ENCODE measurements at places on chromosomes 5 and 9. TPM values are rescaled to one million over a fixed set of nuclear protein-coding genes. Genes with fewer than 3 reads are reported as not detected.

Gene SUSD1
- total RNA-seq = 8.1 TPM

Gene GHR
- total RNA-seq = 0.20 TPM

DNA sequence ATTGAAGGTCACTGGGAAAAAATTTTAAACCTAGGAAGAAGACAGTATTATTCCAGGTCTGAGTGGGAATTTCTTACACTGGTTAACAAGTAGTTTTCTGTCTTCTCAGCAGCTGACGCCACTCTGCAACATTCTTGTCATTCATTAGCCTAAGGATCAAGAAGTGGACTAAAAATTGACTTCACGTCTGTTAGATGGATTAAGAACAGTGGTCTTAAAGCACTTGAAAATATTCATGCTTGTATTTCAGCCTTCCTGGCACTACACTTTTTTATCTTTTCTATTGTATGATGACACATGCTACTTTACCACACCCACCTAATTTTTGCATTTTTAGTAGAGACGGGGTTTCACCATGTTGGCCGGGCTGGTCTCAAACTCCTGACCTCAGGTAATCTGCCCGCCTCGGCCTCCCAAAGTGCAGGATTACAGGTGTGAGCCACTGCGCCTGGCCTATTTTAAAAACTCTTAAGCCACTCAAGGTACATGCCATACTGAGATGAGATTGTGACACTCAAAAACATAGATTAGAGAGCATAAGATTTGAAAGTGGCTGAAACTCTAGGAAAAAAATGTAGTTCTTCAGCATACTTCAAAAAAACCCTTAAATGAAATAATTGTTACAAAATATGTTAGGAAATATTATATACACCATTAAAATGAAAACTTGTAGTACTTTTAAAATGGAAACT, 8.4 kb downstream of the MATR3 start:
- H3K36me3 ChIP-seq = peaks cover 17% of the 10 kb centered on the region
- no peak overlapping the region for H3K4me3 ChIP-seq
- no peaks in the 10 kb centered on the region for H3K27me3 ChIP-seq
- no peak overlapping the region for H3K27ac ChIP-seq
- DNase-seq = no peak

GRCh38 chr5:130715541-130715940, 449.5 kb downstream of the HINT1 start:
- no peak for DNase-seq
- no peaks in the 10 kb centered on the region for H3K4me1 ChIP-seq
- no peak overlapping the region for H3K27ac ChIP-seq
- H3K27me3 ChIP-seq = no peaks in the 10 kb centered on the region

DNA sequence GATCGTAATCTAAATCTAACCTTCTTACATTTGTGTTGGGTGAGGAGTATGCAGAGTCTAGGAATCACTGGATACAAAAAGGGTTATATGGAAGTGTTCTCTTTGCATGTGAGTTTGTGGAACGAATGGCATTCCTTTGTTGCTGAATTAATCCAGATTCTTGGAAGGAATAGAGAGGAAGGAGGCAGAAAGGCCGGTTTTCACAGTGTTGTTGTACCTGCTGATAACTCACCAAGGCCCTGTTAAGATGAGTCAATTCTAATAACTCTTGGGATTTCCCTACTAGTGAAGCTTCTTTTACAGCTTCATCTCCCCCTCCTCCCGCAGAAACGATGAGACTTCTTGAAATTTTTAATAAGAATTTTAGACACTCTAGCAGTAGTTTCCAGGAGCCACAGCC, 84.0 kb downstream of the ZSWIM6 start:
- no peak overlapping the region for H3K4me3 ChIP-seq
- peaks cover 8% of the 10 kb centered on the region for H3K4me1 ChIP-seq
- no peaks in the 10 kb centered on the region for H3K27me3 ChIP-seq
- peaks cover under 1% of the 10 kb centered on the region for H3K36me3 ChIP-seq
- no peak overlapping the region for H3K27ac ChIP-seq

GRCh38 chr9:33138768-33139167, 28.4 kb downstream of the B4GALT1 start:
- no peak overlapping the region for H3K27ac ChIP-seq
- DNase-seq = no peak
- H3K4me3 ChIP-seq = no peak overlapping the region
- no peaks in the 10 kb centered on the region for H3K36me3 ChIP-seq
- no peaks in the 10 kb centered on the region for H3K4me1 ChIP-seq

DNA sequence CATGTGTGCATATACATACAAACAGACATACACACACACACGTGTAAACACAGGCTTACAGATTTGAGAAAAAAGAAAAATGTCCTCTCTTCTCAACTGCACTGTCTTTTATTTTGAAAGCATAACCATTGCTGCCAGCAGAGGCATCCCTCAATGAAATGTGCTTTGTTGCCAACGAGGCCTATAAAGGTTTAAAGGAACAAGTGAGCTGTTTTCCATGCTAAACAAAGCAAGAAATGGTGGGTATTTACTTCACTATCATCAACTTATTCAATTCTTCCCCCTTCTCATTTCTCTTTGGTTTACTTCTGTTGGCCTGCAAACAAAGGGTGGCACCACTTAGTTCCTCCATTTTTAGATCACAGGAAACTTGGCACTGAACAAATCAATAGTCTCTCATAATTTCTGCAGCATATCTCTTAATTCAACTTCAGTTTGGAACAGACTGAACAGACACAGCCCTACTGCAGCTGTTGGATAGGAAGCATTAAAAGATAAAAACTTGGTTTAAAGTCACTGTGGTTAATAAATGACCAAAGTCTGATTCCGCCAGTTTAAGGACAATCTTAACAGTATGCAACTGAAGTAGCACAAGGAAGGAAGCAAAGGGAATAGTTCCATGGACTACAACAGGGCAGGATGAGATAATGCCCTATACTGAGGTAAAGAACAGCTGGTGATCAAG, 21.7 kb downstream of the TTC33 start:
- no peak overlapping the region for H3K4me3 ChIP-seq
- H3K27me3 ChIP-seq = no peaks in the 10 kb centered on the region
- DNase-seq = no peak
- H3K4me1 ChIP-seq = no peaks in the 10 kb centered on the region
- H3K36me3 ChIP-seq = no peaks in the 10 kb centered on the region

- no peaks in the 10 kb centered on the region for H3K4me1 ChIP-seq
- H3K27me3 ChIP-seq = no peaks in the 10 kb centered on the region
- no peaks in the 10 kb centered on the region for H3K36me3 ChIP-seq
Observed at GRCh38 chr9:109417585-109418544, 80.2 kb downstream of the PTPN3 start.

- H3K4me1 ChIP-seq = no peaks in the 10 kb centered on the region
- H3K4me3 ChIP-seq = peak overlapping the region; percentile 90
- no peaks in the 10 kb centered on the region for H3K36me3 ChIP-seq
- H3K27me3 ChIP-seq = peaks cover 36% of the 10 kb centered on the region
- no peak overlapping the region for H3K27ac ChIP-seq
Observed at GRCh38 chr5:10333154-10334006, 20.1 kb upstream of the MARCHF6 start.

Measured in H9 (cell line).